Stimulated activated CD4-positive, alpha-beta T cell treated with anti-CD3 and anti-CD28 coated beads, Interleukin-15, amount 100 ng/mL, for 1 hour (primary cell): ENCODE measurements at places on chromosomes 2 and 18.

DNA sequence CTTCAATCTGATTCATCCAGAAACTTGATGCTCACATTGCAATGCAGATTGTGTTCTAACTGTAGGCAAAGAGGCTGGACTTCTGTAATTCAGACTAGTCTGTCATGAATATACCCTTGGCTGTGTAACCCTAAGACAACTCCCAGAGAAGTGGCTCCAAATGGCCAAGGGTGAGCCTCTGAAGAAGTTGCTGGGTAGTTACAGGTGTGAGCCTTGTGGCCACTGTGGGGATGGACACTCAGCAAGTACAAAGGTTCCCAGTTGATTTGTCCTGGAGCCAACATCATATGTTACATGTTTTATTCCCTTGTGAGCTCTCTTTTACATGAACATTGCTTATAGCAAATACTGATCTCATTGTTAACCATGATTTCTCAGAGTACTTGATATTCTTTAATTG is 94.8 kb upstream of the KCNJ3 start:
- DNase-seq, result no peak

GRCh38 chr18:44705075-44705675 is 24.5 kb downstream of the SETBP1 start:
- no peak for DNase-seq

DNA sequence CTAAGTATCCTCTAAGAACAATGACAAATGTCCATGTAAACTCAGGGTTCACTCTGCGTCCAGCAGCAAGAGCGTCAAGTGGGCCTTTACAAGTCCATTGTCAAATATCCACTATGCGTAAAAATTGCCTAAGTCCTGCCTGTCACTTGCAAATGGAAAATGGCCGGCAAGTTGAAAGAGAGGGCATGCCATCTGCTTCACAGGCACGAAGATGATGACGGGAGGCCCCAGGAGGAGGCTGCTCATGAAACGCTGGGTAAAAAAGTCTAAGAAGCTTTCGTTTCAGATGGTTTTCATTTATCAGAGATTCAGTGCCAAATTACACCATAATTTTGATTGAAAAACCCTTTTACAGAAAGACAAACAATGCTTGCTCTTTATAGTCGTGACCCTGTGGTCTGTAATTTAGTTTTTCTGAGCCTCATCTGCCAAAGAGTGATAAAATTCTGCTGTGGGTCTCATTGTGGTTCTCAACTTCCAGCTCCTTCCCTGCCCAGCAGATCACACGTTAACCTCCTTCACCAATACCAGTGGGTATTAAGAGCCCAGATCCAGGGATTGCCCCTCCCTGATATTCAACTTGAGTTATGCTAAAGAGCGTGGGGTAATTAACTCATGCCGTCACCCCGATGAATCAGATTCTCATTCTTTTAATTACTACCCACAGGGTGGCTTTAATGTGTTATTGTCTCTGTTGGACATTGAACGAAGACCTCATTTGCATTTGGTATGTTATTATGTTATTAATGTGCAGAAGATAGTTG is 160.2 kb upstream of the ALKAL2 start:
- DNase-seq, result no peak

- DNase-seq, result no peak
These were observed 141.5 kb upstream of the FN1 start for GRCh38 chr2:215577356-215577755.

DNA sequence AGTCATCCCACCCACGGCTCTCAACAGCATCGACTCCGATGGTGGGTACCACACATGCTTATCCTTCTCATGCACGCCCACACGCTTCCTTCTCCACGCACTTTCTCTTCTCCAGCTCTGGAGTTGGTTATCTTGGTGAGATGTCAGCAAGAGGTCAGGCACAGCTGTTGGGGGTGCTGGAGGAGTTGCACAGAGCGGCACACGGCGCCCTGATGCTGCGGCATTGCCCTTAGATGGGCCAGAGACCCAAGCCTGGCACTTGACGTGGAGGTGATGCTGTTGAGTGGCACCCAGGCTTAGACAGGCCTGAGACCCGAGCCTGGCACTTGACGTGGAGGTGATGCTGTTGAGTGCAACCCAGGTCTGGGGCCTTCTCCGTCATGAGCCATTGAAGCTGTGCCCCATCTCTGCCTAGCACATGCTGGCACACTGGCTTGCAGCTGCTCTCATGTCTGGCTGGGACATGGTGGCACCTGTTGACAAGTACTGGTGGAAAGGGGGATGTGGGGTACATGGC is 83.2 kb downstream of the DGKD start:
- no peak for DNase-seq

GRCh38 chr2:186909095-186909494 is 60.1 kb upstream of the ZSWIM2 start:
- no peak for DNase-seq

DNA sequence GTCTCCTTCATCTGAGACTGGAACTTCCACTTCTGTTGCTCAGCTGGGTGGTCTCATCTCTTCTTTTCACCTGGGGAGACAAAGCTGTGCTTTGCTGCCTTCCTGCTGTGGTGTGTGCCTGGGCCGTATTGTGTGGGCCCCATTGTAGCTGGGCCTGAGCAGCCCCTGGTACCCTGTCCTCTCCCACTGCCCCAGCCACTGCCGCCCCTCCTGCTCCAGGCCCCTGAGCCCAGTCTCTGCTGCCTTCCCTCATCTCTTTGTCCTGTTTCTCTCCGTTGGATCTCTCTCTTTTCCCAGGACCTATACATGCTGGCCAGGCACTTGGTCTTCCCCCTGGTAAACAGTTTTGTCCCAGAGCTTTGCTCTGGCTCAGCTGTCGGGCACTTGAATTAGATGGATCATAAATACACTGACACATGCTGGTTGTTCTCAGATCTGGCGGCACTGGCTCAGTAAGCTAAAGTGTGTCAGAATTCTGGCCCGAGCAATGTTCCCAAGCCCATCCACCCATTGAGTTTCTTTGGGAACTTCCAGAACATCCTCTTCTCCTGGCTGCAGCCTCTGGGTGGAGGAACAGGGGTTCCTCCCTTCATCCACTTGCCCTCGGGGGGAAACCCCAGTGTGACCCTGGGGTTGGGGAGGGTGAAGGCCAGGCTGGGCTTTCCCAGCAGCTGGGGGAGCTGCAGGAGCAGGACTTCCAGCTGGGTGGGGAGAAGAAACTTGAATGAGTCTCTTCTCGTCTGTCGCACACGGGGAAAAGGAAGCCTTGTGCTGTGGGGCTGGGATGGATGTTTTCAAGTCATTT is 99.0 kb downstream of the DGKD start:
- no peak for DNase-seq

DNA sequence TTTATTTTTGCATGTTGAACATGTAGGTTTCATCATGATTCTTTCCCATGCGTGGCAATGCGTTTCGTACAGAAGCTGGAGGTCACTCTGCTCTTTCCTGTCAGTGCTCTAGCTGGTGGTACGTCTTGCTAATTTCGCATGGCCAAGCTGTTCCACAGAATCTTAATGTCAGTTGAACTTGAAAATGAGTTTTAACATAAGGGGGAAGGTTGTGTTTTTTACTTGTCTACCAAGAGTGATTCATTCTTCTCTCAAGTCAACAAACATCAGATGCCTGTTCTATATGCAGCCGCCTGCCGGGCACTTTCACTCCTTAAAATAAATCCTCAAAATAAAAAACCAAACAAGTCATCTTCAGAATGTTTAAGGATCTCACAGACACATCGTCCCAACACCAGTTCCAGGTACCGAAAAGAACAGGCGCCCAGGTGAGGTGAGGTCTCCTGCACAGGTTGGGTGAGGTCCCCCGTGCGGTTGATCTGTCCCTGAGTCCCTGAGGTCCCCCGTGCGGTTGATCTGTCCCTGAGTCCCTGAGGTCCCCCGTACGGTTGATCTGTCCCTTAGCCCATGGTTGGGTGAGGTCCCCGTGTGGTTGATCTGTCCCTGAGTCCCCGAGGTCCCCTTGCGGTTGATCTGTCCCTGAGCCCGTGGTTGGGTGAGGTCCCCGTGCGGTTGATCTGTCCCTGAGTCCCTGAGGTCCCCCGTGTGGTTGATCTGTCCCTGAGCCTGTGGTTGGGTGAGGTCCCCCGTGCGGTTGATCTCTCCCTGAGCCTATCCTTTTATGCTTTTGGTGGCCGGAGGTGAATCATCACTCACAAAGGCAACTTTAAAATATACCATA is 57.0 kb upstream of the KCNG2 start:
- DNase-seq, result no peak

- peak; percentile 40 for DNase-seq
These were observed 29.9 kb upstream of the NT5DC4 start for GRCh38 chr2:112690853-112691401.

DNA sequence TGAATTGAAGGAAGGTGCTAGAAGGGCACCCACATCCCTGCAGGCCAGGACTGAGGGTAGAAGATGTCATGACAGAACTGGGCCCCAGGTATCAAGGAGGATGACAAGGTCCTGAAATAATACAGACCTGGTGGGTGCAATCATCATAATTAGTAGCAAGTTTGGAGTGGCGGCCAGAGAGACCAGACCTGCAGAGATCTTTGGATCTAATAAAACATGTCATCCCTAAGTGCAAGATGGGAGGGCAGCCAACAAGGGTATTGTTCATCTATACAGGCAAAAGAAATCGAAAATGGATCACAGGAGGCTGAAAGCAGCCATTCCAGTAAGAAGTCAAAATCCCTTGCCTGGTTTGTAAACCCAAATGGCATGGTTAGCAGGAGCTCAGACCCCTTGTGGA is 111.3 kb upstream of the BOD1L2 start:
- no peak for DNase-seq

DNA sequence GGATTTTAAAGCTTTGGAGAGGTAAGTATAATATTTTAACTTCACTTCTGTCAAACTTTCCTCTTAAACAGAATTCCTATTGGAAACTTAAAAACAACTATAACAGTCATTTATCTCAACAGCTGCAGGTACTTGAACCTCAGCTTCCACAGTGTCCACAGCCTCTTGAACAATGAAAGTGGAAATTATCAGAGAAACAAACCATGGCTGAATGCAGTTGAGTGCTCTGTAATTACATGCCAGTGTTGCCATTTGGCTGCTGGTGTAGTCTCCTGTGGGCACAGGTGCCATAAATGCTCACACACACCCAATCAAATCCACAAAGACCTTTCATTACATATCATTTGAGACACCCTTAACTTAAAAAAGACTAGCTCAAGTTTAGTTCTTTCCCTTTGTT is 125.1 kb downstream of the CPS1 start:
- DNase-seq, result no peak

- no peak for DNase-seq
These were observed 13.7 kb upstream of the FOSL2 start for GRCh38 chr2:28378679-28379584.

GRCh38 chr18:35842536-35842935 is 129.9 kb upstream of the RMP24 start:
- no peak for DNase-seq

DNA sequence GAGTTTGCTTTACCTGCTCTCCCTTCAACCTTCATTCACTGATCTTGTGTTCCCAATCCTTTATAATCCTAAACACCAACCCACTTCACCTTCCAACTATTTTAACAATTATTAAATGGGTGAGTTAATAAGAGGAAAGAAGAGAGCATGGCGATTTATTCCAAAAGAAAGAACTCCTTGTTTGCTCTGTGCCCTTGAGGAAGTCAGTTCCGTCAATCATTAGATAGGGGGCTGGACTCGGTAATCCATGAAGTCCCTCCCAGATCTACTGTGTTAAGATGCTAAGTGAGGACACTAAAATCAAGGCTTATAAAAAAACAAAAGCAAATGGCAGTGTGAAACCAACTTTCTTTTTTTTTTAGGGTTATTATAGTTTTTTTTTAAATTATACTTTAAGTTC is 589.9 kb downstream of the XIRP2 start:
- DNase-seq, result no peak

DNA sequence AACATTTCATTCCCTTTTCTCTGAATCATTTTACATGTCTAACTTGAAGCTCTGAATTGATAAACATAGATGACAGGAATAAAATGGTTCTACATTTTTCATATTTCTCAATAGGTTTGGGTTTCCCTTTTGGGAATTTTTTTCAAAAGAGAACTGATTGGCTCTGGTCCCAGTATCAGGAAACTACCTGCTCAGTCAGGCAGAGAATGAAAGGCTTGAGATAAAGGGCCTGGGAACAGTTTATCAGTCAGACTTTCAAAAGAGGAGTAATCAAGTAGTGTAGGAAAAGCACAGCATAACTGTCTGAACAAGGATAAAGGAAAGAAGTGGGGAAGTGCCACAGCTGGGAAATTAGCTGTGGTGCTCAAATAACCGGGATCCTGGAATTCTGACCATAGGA is 28.3 kb upstream of the CCL20 start:
- DNase-seq, result no peak

DNA sequence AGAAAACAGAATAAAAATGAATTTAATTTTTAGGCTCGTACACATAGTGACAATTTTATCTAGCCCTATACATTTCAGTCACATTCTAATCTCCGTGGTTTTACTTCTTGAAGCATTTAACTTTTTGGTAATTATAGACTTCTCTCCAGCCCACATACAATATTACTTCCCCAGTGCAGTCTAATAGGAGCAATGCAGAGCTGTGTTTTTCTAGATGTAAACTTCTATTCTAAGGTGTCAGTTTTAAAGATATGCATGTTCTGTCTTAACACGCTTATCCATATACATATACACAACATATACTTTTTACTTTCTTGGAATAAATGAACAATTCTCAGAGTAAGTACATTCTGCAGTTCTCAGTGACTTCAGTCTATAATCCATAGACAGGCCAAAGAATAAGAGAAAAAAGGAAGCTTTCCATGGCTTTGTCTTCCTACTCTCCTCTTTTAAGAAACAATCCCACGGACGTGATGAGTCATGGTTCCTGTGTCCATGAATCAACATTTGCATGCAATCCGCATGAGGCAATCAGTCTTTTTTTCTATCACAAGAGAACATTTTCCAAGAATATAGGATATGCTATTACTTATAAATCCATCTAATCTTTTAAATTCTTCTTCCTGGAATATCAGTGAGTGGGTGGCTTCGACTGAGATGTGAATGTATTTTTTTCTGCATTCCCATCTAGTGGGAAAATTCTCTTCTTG is 42.8 kb downstream of the CCDC102B start:
- DNase-seq, result no peak

DNA sequence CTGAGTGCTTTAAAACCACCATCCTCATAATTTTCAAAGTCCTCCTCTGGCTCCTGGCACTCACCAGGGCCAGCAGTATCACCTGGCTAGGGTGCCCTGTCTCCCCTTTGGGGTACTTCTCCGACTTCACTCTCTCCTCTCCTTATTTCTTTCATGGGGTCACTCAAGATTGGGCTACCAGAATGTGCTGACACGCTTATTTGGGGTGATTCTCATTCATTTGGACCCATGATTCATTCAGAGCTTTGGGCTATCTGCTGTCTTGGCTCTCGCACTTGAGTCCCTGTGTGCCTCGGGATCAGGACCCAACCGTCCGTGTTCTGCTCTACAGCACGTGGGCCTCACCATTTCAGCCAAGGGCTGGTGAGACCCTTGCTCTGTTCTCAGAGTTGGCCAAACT is 70.1 kb upstream of the NEDD4L start:
- no peak for DNase-seq

DNA sequence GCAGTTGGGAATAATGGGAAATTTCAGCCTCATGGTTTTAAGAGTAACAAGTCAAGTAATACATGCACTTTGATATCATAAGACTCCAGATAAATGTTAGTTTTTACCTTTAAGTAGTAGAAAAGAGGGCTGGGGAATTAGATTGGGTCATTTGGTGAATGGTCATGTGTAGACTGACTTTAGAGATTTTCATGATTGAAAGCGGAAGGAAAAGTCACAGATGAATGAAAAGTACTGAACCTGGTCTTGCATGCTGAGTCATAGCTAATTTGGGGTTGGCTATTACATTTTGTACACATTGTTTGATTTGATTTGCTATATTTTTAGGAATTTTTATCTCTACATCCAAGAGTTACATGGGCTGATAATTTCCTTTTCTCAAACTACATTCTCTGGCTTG is 539.4 kb upstream of the SPHKAP start:
- no peak for DNase-seq
